Osteoblast (primary cell): ENCODE measurements at places on chromosomes 6 and 20.

GRCh38 chr6:134235937-134236751, 81.8 kb downstream of the SGK1 start:
- DNase-seq, result peak; percentile 80

- peak; percentile 41 for DNase-seq
These were observed 94.5 kb downstream of the SIM1 start for GRCh38 chr6:100370265-100370664.

DNA sequence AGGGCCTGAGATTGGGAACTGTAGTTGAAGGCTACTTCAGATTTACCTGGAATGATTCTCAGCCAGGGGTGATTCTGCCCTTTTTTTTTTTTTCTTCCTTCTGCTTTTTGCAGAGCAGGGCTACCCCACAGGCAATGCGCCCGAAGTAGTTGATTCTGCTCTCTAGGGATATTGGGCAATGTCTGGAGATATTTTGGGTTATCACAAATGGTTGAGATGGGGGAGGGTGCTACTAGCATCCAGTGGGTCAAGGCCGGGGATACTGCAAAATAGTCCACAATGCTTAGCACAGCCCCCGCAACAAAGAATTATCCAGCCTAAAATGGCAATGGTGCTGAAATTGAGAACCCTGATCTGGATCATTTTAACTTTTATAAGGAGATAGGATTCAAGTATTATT, 71.2 kb upstream of the ZMYND8 start:
- no peak for DNase-seq

DNA sequence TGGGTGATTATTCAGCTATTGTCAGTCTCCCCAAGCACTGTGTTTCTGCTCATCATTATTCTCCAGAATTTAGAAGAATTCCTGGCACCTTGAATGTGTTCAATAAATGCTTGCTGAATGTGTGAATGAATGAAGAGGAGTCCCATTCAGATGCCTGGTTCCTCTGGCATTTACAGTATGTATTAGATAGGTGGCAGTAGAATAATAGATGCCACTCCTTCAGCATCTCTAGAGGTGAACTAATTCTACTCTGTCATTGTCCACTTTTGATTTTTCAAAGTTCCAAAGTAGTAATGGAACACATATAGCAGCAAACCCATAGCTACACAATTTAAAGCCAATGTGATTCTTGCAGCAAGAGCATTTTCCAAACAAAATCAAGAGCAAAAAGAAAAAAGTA, 118.9 kb upstream of the CEP162 start:
- DNase-seq, result no peak

DNA sequence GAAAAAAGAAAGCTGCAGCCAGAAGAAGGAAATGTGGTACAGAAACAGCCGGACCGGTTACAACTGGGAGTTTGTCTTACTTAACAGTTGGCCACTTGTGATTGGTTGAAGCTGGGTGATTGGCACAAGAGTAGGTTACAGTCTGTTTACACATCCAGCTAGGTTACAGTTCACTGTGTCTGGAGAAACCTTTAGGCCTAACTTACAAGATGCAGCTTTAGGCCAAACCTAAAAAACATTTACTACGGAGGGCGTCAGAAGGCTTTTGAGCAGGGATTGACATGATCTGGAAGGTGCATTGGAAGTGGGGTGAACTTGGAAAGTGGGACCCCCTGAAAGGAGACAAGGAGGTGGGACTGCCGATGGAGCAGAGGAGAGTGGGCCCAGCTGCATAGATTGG, 122.3 kb downstream of the BANF2 start:
- no peak for DNase-seq

- DNase-seq, result no peak
These were observed 108.7 kb downstream of the MYB start for GRCh38 chr6:135289816-135290215.

DNA sequence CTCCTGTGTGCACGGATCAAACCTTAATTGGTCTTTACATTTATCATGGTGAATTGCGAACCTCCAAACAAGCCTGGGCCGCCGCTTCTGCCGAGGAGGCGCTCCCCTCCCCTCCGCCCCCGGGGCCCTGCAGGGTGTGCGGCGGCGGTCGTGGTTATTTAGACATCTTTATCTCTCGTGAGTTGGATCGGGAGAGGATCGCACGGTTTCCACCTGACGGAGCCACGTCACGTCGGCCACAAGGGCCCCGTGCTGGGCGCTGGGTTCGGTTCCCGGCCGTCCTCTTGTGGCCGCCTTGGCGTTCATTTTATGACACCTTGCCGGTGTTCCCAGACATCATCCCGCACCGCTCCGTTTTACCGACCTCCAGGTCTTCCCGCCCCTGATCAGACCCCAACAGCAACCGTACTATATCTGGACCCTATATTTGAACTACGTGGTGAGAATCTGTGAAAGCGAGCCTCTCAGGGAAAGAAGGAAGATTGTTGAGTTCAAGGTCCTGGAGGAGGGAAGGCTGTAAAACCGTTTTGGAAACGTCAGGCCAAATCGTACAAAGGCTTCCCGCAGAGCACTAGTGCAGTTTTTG, 1.3 kb upstream of the CNR1 start:
- DNase-seq, result peak; percentile 69

GRCh38 chr6:28208111-28208659, 16.9 kb upstream of the ZSCAN9 start:
- no peak for DNase-seq

- no peak for DNase-seq
These were observed 813.5 kb downstream of the QKI start for GRCh38 chr6:164227952-164228522.

GRCh38 chr6:18237167-18237566, 27.2 kb downstream of the DEK start:
- DNase-seq, result no peak

DNA sequence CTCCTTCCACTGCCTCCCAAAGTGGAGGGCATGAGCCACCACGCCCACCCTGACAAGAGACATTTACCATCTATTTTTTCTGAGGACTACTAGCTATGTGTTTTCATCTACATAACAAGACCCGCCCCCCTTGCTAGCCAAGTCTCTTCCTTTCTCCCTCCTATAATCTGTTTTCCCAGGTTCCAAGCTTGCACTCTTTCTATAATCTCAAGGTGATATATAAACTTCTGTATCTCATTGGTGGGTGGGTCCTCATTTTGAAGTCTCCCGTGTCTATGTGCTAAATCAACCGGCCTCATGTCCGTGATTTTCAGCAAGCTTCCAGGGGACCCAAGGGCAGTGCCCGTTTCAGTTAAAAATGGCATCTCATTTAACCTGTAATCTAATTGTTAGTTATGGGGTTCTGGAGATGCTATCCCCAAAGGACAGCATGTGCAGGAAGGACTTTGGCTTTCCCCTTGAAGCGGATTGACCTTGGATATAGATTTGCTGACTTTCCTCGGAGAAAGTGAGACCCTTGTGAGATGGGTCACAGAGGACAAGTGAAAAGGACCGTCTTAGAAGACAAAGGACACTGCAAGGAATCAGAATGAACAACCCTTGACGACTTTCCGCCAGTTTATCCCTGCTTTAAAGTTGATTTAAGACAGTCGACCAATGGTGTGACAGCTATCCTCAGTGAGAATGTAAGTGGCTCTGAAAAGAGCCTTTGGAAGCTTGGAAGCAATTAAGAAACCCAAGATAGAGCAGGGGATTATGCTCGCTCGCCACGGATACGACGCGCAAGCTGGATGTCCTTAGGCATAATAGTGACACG, 22.4 kb downstream of the OR2B2 start:
- no peak for DNase-seq

DNA sequence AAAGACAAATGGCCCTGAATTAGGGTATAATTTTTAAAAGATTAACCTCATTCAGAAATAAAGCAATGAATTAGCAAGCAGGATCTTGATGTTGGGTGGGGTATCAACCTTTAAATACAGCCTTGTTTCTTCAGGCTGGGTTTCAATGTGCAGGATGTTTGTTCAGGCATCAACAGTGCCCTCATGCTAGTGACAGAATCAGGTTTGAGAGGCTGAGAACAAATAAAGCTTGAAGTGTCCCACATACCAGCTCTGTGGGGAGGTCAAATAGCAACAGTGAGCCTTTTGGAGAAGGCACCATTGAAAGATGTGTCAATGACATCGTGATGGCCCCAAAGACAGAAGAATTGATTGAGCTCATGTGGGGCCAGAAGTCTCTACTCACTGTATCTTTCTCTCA, 68.2 kb downstream of the MTFR2 start:
- no peak for DNase-seq

DNA sequence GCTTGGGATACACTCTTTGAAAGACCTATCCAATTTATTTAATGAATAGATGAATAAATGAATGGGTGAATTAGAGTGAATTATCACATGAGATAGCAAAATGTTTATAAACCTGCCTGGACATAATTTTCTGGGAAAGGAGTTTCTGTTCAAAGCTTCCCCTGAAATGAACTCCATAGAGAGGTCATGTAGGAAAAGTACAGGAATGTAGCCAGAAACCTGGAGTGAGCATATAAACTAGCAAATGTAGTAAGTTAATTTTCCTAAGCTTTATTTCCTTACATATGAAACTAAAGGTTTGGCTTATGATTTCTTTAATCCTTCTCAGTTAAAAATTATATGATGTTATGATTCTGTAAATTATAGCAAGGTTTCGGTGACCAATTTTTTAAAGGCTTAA, 380.3 kb upstream of the RSPO3 start:
- no peak for DNase-seq

DNA sequence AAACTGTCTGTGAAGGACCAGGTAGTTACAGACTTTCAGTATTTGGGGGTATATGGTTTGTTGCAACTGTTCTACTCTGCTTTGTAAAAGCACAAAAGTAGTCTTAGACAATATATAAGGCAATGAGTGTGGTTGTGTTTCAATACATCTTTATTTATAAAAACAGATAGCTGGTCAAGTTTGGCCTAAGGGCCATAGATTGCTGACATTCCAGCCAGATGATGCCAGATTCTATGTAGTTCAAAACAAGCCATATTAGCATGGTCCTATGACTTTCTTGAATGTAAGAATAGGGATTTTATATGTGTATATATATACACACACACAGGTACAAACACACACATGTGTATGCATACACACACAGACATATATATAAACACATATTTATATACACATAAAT, 201.8 kb downstream of the GRIK2 start:
- no peak for DNase-seq

- no peak for DNase-seq
These were observed 403.9 kb upstream of the SULF2 start for GRCh38 chr20:48189181-48189580.

- DNase-seq, result no peak
These were observed 311.9 kb upstream of the SULF2 start for GRCh38 chr20:48096957-48097890.

DNA sequence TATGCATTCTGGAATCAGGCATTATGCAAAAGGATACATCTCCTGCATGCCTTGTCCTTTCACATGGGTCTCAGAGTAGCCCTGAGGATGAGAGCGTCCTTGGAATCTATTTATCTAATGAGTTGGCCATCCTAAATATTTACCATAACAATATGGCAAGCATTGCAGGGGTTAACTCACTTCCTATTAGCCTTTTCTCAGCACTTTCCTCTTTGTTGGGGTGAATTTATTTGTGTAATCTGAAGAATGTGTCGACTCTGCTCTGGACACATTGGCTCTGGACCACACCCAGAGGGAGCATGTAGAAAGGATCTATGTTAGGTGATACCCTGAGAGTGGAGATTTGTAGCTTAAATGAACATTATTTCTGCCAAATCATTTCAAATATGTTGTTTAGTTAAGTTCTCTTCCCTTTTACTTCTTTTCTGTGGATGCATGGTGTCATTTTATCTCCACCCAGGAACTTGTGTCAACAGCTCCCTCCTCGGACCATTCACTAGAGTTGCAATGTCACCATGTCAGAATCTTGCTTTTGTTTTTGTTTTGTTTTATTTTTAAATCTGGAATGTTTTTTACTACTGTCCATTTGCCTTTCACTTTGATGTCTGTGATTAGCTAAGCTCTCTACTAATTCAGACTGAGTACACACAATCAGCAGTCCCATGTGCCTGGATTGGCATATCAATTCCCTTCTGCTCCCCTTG, 757.0 kb upstream of the MMS22L start:
- no peak for DNase-seq

GRCh38 chr6:166237617-166238016, 70.0 kb upstream of the TBXT start:
- peak; percentile 50 for DNase-seq

DNA sequence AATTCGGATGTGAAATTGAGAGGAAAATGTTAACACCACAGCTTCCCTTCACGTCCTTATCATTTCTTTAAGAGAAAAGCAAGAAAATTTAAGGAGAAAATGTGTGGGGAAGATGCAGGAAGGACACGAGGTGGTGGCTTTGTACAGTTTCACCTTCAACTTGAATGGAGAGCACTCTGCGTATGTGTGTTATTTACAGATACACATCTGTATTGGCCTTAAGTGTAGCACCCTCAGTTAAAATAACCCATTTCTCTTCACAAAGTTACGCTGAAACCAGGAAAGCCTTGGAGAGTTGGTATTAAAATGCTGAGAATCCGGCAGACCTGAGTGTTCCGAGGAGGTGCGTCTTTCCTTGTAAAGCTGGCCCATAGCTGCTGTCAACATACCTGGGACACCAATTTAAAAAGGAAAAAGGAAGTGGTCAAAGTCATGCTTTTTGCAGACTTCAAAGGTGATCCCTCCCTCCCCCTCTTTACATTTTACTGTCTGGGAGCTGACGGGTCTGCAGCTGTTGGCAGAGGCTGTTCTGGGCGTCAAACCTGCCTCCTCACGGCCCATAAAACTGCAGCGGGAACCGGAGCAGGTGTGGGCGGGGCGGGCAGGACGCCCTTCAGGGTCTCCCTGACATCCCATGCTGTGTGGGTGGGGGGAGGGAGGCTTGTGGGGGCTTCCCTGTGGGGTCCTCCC, 61.3 kb upstream of the TBXT start:
- no peak for DNase-seq

DNA sequence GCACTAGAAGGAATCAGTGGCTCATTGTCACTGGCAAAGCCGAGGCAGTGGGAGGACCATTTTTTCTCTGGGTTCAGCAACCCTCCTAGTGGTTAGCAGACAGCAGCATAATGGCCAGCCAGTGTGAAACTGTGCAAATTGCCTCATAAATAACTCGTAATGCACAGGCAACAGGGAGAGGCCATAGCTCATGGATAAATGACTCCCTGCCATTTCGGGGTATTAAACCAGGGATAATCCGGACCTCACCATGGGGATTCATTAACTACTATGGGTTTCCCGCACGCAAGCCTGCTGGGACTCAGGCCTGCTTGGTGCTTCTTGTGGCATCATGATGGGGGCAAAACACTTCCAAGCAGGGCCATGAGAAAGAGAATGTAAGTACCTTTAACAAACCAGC, 158.2 kb upstream of the CHD6 start:
- DNase-seq, result no peak

- DNase-seq, result no peak
These were observed 122.2 kb upstream of the ATXN1 start for GRCh38 chr6:16883414-16883813.

GRCh38 chr6:170555305-170555704, 1.1 kb downstream of the TBP start:
- DNase-seq, result no peak

DNA sequence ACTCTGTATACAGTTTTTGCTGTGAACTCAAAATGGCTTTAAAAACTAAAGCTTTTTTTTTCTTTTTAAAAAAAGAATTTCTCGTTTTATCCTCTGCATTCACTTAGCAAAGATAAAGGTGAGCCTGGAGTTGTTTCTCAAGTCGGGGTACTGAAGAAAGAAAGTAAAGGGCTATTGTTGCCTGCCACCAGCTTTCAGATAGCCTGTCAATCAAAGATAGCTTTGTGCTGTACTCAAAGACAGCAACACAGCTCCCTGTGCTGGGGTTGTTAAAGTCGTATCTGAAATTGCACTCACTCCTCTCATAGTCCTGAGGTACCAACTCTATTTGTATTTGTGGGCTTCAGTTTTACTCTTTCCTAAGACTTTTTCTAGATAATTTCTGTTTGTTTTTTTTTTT, 710.1 kb upstream of the ID4 start:
- no peak for DNase-seq
